NCI-H1930 (cell line): ENCODE measurements at places on chromosomes 16 and 17.

DNA sequence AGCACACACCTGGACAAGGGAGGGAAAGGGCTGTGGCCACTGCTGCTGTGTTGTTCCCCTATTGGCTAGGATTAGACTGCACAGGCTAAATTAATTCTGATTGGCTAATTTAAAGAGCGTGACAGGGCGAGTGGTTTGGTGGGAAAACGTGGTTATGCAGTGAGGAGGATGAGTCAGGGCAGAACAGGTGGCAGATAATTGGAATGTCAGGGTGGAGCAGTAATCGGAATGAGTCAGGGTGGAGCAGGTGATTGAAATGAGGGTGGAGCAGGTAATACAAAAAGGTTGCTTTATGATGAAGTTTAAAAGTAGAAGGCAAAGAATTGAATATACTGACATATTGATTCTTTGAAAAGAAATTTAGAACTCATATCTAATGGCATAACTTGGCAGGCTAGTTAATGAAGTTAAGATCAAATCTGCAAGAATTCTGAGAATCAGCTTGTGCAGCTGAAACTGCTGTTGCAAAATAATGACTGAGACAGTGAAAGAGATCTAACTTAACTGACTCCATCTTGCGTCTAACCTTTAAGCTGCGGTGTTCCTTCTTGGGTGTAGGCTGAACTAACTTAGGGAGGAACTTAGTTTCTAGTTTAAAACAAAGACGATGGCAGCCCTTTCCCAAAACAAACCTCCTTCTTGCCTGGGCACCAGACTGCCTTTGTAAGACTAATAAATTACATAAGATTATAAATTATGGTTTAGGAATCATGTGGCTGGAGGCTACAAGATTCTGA lies 174.3 kb downstream of the UTP18 start:
- no peak for DNase-seq

DNA sequence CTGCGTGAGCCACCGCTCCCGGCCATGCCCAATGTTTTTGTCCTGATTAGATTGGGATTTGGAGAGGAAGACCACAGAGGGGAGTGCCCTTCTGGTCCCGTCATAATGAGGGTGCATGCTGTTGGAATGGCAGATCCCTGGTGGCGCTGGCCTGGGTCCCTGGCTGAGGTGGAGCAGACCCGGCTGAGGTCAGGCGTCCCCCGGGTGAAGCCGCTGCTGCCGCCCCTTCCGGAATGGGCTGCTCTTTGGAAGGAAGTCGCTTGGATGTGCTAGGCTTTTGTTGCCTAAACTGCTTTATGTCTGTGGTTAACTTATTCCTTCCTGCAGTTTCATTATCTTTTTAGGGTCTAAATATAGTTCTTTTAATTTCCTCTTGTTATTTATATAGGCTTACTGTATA lies 120.3 kb upstream of the CHMP6 start:
- DNase-seq = no peak

GRCh38 chr16:87464691-87465300 lies 28.0 kb downstream of the ZCCHC14 start:
- DNase-seq = no peak

DNA sequence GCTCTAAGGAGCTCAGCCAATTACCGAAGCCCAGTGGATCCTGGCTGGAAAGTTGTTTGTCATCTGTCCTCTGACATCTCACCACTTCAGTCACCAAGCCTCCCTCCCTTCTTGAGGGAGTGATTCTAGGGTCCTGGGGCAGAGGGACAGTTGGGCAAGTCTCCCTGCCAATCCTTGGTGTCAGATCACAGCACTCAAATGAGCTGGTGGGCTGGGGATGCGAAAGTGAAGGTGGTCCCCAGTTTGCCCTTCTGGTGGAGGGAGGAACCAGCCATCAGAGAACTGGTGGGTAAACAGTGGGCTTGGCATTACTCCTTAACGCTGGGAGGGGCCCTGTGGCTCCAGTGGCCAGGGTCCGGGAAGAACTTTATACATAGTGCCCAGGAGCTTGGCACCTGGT lies 4.4 kb upstream of the CALB2 start:
- DNase-seq = no peak

GRCh38 chr16:1245452-1246020 lies 5.0 kb downstream of the TPSAB1 start:
- DNase-seq = no peak

GRCh38 chr16:50390914-50391716 lies 22.3 kb upstream of the BRD7 start:
- no peak for DNase-seq

- no peak for DNase-seq
These were observed 108.2 kb downstream of the RPTOR start for GRCh38 chr17:80652756-80653330.

- DNase-seq = no peak
These were observed 145.6 kb upstream of the CHMP6 start for GRCh38 chr17:80845863-80846671.

- no peak for DNase-seq
These were observed 30.0 kb downstream of the TEKT5 start for GRCh38 chr16:10664720-10665126.

DNA sequence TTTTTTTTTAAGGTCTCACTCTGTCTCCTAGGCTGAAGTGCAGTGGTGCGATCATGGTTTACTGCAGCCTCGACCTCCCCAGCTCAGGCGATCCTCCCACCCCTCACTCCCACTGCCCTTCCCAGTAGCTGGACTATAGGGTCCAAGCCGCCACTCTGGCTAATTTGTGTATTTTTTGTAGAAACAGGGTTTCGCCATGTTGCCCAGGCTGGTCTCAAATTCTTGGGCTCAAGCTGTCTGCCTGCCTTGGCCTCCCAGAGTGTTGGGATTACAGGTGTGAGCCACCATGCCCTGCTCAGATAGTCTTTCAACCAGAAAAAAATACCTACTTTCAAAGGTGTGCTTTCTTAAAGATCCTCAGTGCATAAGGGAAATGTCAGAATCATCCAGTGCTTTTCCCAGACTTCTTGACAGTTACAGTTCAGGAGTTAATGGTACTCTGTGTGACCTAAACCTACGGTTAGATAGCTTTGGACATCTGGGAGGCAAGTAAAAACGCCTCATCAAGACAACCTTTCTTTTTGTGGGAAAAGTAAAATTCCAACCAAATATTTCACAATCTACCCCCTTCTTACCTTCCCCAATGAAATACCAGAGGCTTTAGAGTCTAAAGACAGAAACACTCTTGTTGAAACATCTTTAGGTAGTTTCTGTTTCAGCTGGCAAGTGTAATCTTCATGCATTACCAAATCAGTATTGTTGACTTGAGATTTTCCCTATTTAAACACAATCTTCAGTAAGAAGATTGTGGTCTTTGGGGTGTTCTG lies 6.8 kb downstream of the RSPRY1 start:
- no peak for DNase-seq

DNA sequence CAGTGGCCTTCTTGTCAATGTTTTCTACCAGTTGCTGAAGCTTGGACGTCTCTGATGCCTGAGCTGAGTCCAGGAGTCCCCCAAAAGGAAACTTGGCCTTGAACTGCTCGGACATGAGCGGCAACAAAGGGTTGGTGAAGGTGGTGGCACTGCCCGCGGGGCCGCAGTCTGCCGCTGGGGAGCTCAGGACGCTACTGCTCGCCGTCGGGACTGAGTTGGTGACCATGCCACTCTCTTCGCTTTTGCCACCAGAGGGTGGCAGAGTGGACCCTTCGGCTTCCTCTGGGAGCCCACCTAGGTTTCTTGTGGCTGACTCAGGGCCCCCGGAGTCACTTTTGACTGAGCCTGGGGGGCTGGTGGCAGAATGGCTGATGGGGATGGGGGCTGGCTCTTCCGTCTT lies 11.0 kb downstream of the SALL1 start:
- no peak for DNase-seq

- DNase-seq = no peak
These were observed 277.8 kb upstream of the CDH5 start for GRCh38 chr16:66088681-66089080.

- DNase-seq = no peak
These were observed 288 bp downstream of the ANKRD40CL start for GRCh38 chr17:50767030-50767429.

DNA sequence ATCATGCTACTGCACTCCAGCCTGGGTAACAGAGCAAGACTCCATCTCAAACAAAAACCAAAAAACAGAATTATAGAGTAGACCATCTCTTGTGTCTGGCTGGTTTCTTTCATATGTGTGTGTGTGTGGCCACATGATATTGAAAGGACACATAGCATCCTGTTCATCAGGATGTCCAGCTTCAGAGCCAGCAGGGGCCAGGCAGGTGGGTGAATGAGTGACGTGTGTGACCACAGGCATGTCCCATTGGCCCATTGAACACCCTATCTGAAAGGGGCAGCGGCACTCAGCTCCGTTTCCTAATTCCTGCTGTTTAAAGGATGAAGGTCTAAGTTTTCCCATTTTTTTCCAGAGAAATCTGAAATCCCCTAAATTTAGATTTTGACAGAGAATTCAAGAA lies 174.2 kb downstream of the PRKCB start:
- no peak for DNase-seq

- no peak for DNase-seq
These were observed 39.4 kb downstream of the STH start for GRCh38 chr17:46038414-46038813.

DNA sequence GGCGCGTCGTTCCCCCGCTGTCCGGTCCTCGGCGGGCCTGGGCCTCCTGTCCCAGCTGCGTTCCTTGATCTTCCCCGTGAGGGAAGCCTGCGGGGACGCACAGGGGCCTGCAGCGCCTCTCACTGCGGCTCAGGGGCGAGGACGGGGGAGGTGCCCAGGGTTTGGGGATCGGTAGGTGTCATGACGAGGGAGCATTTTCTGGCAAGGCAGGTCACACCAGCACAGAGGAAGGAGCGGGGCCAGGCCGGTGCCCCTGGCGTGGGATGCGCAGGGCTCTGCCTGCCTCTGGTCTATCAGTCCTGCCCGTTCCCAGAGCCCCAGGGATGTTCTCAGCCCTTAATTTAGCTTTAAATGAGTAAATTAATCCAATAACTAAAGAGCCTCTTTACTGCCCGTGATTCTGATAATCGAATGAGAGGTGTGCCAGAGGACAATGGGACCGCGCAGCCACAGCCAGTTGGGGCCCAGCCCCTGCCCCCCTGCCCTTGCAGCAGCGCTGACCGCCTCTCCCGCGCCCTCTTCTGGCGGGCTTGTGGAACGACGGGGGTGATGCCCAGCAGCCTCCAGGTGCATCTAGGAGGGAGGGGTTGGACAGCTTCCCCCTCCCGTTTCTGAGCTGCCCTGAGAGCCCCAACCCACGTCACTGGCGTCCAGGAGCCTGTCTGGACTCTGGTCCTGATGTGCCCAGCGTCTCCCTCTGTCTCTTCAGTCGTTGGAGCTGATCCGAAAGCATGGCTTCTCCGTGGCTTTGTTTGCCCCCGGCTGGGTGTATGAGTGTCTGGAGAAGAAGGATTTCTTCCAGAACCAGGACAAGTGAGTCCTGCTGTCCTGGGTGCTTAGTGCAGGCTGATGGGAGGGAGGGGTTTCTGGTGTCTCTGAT lies 7.9 kb downstream of the ENGASE start:
- DNase-seq = no peak

DNA sequence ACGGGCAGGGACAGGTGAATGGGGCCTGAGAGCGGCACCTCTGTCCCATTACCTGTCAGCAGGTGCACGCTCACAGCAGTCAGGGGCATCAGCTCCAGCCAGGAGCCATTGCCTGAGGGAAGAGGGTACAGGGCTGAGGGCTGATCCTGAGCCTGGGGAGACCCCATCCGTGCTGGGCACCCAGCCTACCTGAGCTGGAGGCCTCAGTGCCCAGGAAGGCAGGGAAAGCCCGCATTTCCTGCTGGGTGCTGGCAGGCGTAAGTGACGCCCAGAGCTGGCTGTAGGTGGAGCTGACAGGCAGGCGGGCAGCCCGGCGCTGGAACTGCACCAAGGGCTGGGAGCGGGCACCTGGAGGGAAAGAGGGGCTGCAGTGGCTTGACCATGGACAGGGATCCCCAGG lies 7.4 kb downstream of the FAM171A2 start:
- no peak for DNase-seq

DNA sequence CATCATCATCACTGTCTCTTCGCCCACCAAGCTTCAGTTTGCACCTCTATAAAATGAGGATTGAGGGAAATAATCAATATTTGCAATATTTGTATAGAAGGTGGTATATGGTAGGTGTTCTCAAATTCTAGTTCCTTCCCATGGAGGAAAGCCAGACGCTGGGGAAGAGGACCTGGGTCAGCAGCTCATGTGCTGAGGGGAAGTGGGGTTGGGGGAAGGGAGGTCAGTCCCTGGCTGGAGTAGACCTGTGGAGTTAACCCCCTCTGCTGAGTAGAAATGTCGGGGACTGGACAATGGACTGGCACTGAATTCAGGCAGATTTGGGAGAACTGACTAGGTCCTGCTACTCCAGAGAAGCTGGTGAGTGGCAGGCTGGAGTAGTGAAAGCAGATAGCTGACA lies 12.8 kb upstream of the ITGB3 start:
- no peak for DNase-seq

DNA sequence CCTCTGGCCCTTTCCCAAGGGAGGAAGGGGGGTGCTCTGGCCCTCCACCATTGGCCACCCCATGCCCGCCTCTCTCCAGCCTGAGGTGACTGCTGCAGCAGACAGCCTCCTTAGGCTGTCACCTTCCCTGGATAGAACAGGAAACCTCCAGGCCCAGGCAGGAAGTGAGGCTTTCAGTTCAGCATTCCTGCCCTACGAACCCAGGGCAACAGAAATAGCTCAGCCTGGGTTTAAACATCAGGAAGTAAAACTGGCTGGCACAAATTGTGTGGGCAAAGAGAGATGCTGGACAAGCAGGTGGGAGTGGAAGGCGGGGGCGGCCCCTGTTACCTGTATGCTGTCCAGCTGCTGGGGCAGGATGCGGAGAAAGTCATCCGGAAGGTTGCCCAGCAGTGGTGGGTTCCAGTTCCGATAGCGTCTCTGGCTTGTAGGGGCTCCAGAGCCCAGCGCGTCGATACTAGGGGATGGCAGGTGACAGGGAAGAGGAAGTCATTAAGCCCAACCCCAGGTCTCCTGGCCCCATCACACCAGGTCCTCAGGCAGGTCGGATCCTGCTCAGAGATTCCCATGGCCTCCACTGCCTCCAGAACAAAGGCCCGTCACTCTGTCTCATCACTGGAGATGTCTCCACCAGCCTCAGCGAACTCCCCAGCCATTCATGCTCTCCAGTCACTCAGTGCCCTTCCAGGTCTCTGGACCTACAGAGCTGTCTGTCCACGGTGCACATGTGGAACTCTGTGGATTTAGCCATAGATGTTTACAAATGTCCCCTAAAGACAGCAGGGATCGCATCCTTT lies 23.6 kb upstream of the MRPS23 start:
- DNase-seq = no peak

DNA sequence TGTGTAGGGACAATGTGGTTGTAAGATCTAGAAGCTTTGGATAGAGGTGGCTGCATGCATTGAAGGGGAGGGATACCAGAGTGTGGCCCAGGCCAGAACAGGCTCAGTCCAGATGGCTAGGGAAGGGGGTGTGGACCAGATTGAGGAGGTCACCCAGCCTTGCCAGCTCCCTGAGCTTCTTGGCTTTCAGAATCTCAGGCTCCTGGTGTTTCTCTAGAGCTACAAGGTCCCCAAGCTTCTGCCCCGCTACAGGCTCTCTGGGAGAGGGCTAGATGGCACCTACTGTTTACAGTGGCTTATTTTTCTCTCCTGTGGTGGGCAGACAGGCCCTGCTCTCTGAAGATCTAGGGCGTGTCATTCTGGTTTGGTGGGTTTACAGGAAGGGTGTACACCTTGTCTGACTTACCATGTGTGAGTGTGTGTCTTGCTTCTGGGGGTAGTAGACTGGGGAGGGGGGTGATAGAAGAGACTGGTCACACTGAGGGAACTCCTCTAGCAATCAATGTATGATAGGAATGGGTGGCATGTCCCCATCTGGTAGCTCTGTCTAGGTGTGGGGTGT lies 1.1 kb downstream of the RARA start:
- no peak for DNase-seq
